ENCODE measurements at places on chromosomes 4 and X. TPM values are rescaled to one million over a fixed set of nuclear protein-coding genes. Genes with fewer than 3 reads are reported as not detected.

The ADGRG4 gene
- not detected for total RNA-seq

The PNMA5 gene
- total RNA-seq: not detected

The GUCY1A1 gene
- total RNA-seq: 0.39 TPM

The PDHA2 gene
- total RNA-seq: not detected

The ARMCX1 gene
- 0.72 TPM for total RNA-seq

The HPGDS gene
- total RNA-seq: 1.2 TPM

The DGKK gene
- 0.26 TPM for total RNA-seq

The RIPPLY1 gene
- not detected for total RNA-seq

DNA sequence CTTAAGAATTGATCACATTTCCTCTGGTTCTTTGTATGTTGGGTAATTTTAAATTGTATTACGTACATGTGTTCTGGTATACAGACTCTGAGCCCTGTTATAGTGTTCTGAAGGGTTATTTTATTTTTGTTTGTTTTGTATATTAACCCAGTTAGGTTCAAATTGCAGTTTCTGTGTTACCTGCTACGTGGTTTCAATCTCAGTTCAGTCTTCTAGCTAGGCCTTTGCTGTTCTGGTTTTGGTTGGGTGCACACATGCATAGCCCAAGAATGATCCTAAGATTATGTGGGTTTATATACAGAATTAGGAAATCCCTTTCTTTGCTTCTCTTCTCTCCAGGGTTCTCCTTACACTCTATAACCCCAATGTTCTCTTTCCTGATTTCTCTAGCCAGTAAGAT lies 161.0 kb downstream of the PPP1R2C start:
- no peaks in the 10 kb centered on the region for H3K27me3 ChIP-seq
- no peak overlapping the region for H3K4me3 ChIP-seq
- no peak overlapping the region for H3K27ac ChIP-seq
- DNase-seq: no peak
- H3K4me1 ChIP-seq: no peaks in the 10 kb centered on the region

DNA sequence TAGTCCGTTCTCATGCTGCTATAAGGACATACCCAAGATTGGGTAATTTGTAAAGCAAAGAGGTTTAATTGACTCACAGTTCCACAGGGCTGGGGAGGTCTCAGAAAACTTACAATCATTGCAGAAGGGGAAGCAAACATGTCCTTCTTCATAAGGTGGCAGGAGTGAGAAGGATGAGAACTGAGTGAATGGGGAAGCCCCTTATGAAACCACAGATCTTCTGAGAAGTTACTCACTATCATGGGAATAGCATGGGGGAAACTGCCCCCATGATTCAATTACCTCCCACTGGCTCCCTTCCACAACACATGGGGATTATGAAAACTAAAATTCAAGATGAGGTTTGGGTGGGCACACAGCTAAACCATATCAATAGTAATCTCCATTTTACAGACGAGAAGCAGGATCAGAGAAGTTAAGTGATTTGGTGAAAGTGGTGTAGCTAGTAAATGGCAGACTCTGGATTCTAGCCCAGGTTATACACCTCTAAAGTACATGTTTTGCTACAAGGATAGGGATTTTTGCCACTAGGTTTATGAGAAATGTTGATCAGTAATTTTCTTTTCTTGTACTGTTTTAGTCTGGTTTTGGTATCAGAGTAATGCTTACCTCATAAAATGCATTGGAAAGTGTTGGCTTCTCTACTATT lies 47.3 kb upstream of the C1GALT1C1 start:
- no peaks in the 10 kb centered on the region for H3K27me3 ChIP-seq
- H3K27ac ChIP-seq: no peak overlapping the region
- H3K4me1 ChIP-seq: no peaks in the 10 kb centered on the region

- H3K4me3 ChIP-seq: no peak overlapping the region
- peaks cover 56% of the 10 kb centered on the region for H3K27me3 ChIP-seq
- DNase-seq: no peak
- no peaks in the 10 kb centered on the region for H3K4me1 ChIP-seq
Measured at GRCh38 chr4:6497796-6498195, 25.4 kb upstream of the PPP2R2C start.

GRCh38 chrX:15328821-15329220 lies 6.5 kb downstream of the PIGA start:
- H3K4me3 ChIP-seq: no peak overlapping the region
- peaks cover 22% of the 10 kb centered on the region for H3K36me3 ChIP-seq
- DNase-seq: no peak
- no peaks in the 10 kb centered on the region for H3K4me1 ChIP-seq
- no peaks in the 10 kb centered on the region for H3K27me3 ChIP-seq

DNA sequence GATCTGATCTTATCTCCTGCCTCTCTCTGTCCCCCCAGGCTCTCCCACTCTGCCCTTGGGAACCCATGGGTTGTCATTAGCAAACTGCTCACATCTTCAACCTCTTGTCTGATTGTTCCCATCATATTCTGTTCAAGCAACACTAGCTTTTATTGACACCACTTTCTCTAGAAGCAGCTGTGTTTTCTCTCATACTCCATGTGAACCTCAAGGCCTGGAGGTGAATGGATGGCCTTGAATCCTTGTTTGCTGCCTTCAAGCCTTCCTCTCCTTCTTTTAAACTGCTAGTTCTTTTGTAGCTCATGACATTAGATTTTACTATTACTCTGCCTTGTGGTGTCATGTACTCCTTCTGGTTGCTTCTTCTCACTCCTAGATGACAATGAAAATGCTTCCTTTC lies 149.5 kb upstream of the WDFY3 start:
- no peak for DNase-seq
- H3K4me3 ChIP-seq: no peak overlapping the region
- no peaks in the 10 kb centered on the region for H3K27me3 ChIP-seq
- H3K4me1 ChIP-seq: no peaks in the 10 kb centered on the region
- H3K36me3 ChIP-seq: no peaks in the 10 kb centered on the region

- H3K27ac ChIP-seq: no peak overlapping the region
- no peak overlapping the region for H3K4me3 ChIP-seq
- H3K4me1 ChIP-seq: peaks cover 3% of the 10 kb centered on the region
- H3K27me3 ChIP-seq: no peaks in the 10 kb centered on the region
- H3K36me3 ChIP-seq: no peaks in the 10 kb centered on the region
Measured at GRCh38 chr4:27048429-27049238, 188.0 kb downstream of the STIM2 start.

GRCh38 chr4:171812665-171813525 lies at the start of gene GALNTL6:
GALNTL6 (plus strand) TSS chr4:171813404.
- H3K4me1 ChIP-seq: no peaks in the 10 kb centered on the region

GRCh38 chrX:119226446-119226845 lies 9.6 kb upstream of the PGRMC1 start:
- no peaks in the 10 kb centered on the region for H3K27me3 ChIP-seq
- H3K4me3 ChIP-seq: no peak overlapping the region
- H3K36me3 ChIP-seq: no peaks in the 10 kb centered on the region
- DNase-seq: no peak
- H3K27ac ChIP-seq: no peak overlapping the region
